NCI-H2081 treated with DMSO at 0.1 percent for 48 hours (cell line): ENCODE measurements at places on chromosomes 1 and 21.

- no peak for DNase-seq
These were observed 160.5 kb downstream of the PLXNA2 start for GRCh38 chr1:208083715-208084085.

- no peak for DNase-seq
These were observed at the start of gene HES4 for GRCh38 chr1:999725-1000356. Gene HES4 (minus strand): TSS chr1:1000097. CDS start chr1:999973, 124 bp downstream.

- DNase-seq: no peak
These were observed 62.9 kb downstream of the RIPK4 start for GRCh38 chr21:41703857-41704501.

GRCh38 chr21:46532080-46532479 lies 72.8 kb downstream of the S100B start:
- no peak for DNase-seq

DNA sequence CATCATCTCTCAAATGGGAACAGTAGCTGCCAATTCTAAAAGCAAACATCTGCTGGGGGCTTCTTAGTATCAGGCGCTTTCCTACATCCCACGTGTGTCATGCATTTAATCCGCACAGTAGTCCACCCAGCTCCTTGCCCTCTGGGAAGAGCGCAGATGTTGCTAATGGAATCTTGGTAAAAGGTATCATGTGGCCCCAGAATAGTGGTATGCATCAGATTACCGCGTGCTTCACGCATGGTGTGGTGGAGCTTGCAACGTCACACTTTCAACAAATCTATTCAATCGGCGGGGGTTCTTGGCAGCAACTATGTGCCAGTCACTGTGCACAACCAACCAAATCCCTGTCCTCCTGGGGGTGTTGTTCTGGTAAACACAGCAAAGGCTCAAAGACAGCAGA lies 141.0 kb downstream of the HIVEP3 start:
- no peak for DNase-seq

DNA sequence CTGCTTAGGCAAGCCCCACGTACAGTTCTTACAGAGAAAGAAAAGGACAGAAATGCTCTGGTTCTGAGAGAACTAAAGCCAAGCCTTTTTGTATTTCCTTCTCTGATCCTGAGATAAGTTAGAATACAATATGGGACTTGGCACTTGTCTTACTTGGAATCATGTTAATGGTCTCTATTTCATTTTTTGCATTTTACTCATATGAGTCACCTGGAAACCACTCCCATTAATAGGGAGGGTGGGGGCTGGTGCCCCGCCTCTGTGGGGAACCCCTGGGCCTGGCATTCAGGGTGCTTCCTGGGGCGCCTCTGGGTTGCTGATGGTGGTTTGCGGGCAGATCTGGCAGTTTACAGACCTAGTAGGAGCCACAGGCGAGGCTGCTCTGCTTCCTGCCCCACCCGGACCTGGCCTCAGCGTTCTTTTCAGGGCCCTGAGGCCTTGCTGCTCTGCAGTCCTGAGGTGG lies 26.7 kb downstream of the TSPAN2 start:
- DNase-seq: no peak

- DNase-seq: no peak
These were observed 6.8 kb upstream of the RNF223 start for GRCh38 chr1:1080951-1081310.

GRCh38 chr1:226712742-226713419 lies 26.2 kb downstream of the ITPKB start:
- DNase-seq: no peak

- no peak for DNase-seq
These were observed 12.3 kb upstream of the IL22RA1 start for GRCh38 chr1:24155011-24155782.

DNA sequence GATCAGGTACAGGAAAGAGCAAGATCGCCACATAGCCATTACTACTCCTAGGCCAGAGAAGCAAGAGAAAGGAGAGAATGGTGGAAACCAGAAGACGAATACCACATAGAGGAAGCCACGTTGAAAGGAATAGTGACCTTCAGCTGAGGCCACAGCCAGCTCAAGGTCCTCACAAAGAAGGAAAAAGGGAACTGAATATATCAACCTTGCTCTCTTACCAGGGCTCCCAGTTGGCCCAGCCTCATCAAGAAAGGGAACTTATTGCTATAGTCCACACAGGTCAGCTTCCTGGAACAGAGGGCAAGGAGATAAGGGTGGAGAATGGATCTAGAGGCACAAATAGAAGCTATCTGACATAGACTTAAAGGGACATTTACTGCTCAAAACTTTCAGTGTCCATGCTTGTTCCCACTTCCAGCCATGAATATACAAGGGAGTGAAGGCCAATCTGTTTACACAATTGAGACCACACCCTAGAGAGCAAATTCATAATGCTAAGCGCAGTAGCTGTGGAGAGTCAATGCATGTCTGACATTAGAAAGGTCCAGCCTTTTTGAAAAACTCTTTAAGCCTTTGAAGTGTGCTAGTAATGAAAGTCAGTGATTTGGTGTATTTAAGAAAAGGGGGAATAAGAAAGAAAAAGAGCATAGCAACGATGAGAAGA lies 120.7 kb upstream of the ZC3H11B start:
- DNase-seq: no peak

DNA sequence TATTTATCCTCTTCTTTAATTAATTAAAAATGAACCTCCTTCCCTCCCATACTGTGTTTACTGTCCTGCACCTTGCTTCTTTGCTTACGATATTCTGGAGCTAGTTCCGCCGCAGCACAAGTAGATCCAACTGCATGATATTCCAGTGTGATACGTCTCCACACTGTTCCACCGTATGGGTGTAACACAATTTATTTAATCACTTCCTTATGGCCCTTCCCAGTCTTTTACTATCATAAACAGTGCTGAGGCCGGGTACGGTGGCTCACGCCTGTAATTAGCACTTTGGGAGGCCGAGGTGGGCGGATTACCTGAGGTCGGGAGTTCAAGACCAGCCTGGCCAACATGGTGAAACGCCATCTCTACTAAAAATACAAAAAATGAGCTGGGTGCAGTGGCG lies 25.7 kb downstream of the CNST start:
- DNase-seq: no peak

DNA sequence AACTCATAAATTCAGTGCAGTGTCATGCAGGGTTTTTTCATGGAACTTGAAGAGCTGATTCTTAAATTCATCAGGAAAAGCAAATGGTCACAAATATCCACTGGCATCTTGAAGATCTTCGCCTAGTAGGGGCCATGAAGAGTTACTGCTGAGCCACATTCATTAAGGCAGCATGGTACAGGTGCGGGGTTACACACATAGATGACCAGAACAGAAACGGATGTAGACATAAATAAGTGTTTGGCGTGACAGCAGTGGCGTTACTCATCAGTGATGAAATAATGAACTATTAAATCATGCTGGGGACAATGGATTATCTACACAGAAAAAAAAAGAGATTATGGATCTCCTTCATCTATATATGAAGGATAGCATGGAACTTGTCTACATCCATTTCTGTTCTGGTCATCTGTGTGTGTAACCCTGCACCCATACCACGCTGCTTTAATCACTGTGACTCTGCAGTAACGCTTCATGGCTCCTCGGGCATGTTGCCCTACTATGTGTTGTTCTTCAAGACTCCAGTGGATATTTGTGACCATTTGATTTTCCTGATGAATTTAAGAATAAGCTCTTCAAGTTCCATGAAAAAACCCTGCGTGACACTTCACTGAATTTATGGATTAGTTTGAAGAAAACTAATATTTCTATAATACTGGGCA lies 161.3 kb downstream of the GALNT2 start:
- no peak for DNase-seq

GRCh38 chr1:74549932-74550331 lies 37.5 kb upstream of the LRRC53 start:
- no peak for DNase-seq

DNA sequence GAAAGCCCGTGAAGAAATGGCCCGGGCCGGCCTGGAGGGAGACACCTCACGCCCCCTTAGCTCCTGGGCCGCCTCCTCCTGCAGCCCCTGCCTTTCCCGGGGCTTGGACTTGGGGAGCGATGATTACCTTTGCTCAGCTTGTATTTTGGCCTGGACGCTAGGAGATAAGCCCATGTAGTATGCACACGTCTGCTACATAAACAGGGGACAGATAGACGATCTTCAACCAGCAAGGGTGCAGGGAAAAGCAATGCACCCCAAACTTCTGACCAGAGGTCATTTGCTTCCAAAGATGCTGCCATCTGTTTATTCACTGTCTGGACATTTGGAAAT lies 936 bp downstream of the TP73 start:
- DNase-seq: no peak

DNA sequence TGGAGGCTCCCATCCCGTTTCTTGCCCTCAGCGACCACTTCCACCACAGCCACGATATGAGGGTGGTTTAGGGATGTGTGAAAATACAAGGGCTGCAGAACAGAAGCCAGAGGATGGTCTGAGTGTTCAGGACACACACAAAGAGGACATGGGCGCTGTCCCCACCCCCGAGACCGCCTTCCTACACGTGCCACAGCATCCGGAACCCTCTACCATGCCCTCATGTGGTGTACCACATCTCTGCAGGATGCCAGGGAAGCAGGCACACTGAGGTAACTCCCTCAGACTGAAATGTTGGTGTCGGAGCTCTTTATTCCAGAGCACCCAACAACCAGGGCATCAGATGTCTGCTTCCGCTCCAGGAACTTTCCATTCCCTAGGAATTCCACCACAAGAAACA lies 23.1 kb downstream of the NPHP4 start:
- no peak for DNase-seq

DNA sequence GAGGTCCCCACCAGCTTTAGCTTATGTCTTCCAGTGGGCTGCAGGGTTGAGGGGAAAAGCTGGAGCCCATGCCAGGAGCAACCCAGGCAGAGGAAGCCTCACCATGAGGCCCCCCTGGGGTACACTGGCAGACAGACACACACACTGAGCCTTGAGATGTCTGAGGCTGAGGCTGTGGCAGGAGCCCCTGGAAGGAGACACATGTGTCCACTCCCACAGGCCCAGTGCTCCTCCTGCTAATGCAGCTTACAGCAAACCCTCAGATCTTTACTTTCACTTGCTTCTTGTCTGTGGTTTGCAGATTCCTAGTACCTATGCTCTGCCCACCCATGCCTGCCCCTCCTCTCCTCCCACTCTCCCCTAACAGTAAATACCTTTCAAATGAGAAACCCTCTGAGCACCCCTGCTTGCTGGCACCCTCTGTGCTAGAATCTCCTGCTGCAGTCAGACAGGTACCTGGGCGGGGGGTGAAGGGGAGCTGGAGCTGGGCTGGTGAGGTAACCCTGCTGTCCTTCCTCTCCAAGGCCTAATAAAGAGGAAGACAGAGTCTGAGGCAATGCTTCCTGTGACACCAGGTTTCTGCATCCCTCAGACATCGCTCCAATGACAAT lies 63.4 kb upstream of the NEK2 start:
- DNase-seq: no peak

DNA sequence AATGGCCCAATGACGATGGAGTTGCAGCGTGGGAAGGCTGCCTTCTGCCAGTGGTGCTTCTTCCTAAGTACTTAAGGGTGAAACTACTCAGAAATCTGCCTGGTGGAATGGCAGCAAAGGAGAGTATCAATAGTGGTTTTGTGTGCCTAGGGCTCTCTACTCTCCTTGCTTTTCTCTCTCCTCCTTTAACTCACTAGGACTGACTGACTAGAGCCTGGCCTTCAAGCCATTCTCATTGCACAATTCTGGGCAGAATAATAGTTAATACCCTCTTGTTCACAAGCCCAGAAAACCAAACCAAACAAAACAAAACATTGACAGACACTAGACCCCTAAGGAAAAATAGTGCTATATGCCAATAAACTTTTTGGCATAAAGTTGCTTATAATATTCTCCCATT lies 171.2 kb upstream of the PTGFR start:
- no peak for DNase-seq

DNA sequence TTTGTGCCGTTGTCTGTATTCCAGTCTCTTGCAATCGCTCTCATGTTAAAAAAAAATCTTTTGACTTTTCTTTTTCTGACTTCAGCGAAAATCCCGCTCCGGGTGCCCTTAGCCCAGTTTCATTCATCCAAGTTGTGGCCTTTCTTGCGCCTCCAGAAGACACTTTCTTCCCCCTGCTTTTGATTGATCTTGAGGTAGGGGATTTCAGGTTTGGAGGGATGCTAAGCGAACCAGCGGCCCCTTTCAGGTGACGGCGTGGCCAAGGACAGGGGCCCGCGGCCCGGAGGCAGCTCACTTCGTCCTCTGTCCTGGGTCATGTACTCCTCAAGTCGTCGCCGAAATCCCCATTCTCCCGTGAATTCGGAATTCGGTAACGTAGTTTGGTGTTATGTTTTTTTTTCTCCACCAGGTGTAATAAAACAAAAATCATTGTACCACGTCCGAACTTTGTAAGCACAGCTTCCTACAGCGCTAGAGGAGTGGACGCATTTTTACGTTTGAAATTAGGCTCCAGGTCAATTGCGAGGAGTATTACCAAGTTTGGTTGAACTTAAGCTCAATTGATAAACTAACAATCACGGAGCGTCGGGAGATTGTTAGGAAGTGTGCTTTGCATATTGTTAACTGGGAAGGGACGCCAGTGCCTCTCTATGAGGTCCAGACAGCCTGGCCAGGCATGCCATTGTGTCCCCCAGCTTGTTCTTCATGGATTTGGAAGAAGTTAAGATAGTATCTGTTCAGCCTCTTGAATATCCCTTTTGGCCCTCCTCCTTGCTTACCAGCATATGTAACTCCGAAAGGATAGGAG lies 1.1 kb downstream of the MRPS6 start:
- no peak for DNase-seq

DNA sequence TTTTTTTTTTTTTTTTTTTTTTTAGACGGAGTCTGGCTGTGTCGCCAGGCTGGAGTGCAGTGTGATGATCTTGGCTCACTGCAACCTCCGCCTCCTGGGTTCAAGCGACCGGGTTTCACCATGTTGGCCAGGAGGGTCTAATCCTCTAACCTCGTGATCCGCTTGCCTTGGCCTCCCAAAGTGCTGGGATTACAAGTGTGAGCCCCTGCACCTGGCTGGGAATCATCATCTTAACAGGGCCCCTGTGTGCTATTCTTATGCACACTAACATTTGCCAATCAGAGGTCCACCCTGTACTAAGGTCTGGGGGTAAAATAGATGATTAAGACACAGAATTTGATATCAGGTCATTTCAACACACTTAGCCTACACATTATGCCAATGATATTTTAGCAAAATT lies 278.7 kb upstream of the CHRM3 start:
- DNase-seq: no peak

GRCh38 chr1:1437033-1437903 lies 1.8 kb downstream of the VWA1 start:
- no peak for DNase-seq

GRCh38 chr1:24248859-24249258 lies 61.8 kb upstream of the IFNLR1 start:
- DNase-seq: no peak

DNA sequence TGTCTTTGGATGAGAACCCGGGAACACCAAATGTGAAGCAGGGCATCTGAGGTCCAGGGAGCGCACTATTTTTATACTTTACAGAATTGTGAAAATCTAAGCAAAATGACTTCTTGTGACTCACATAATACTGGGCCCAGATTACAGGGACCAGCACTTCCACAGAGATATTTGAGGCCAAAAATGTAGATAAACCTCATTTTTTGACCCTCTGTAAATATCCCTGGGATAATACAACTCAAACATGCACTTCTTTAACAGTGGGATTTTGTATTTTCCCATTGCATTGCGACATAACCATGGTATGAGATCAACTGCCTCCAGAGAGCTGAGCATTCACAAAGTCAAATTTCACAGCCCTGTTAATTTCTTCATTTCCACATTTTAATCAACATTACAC lies 289.4 kb upstream of the ADGRL4 start:
- no peak for DNase-seq
